ENCODE measurements at places on chromosomes 4 and X. TPM values are rescaled to one million over a fixed set of nuclear protein-coding genes. Genes with fewer than 3 reads are reported as not detected.

The HSD17B13 gene
- 0.16 TPM for total RNA-seq

The ZNF275 gene
- total RNA-seq, result 14.0 TPM

The UCP1 gene
- total RNA-seq, result not detected

DNA sequence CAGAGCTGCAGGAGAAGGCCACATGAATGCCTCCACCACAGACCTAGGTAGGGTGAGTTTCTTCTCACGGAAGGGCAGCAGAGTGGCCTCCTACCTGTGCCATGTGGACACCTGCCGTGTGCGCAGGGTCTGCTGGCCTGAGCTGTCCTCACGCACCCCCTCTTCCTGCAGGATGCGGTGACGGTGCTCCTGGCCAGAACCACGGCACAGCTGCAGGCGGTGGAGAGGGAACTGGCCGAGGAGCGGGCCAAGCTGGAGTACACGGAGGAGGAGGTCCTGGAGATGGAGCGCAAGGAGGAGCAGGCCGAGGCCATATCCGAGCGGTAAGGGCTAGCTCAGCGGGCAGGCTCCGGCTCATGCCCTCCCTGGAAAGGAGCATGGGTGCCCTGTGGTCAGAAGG, 28.4 kb upstream of the CLCN4 start:
- no peak for DNase-seq

The MAGEA1 gene
- not detected for total RNA-seq

The TCEAL9 gene
- total RNA-seq, result 90.1 TPM

GRCh38 chr4:41358647-41359421, 102.1 kb downstream of the UCHL1 start:
- no peak for DNase-seq

The TMEM255A gene
- total RNA-seq, result 0.16 TPM

DNA sequence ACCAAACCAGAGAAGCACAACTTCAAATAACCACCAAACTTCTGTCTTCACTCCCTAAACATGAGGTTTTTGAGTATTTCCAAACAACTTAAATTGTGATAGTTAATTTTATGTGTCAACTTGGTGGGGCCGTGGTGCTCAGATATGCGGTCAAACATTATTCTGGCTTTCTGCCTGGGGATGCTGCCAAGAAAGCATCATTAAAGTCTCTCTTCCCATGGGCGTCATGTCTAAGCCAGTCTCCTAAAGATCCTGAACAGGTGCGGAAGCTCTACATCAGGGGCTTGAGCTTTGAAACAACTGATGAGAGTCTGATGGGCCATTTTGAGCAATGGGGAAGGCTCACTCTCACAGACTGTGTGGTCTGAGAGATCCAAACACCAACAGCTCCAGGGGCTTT, 24.1 kb upstream of the SOD3 start:
- peak; percentile 10 for DNase-seq

- no peak for DNase-seq
Observed at GRCh38 chr4:81954271-81954670, 419.5 kb downstream of the HNRNPD start.

DNA sequence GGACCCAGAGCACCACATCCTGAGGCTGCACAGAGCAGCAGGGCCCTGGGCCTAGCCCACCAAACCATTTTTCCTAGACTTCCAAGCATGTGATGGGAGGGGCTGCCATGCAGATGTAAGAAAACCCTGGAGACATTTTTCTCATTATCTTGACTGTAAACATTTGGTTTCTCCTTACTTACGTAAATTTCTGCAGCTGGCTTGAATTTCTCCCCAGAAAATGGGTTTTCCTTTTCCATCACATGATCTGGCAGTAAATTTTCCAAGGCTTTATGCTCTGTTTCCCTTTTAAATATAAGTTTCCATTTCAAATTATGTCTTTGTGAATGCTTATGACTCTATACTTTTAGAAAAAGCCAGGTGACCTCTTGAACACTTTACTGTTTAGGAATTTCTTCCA, 945.9 kb upstream of the NDST4 start:
- no peak for DNase-seq

- DNase-seq, result no peak
Observed at GRCh38 chr4:150104404-150105027, 26.3 kb downstream of the DCLK2 start.

The TSPAN7 gene
- total RNA-seq, result 0.40 TPM

- DNase-seq, result no peak
Observed at GRCh38 chr4:176451443-176451842, 131.7 kb downstream of the SPCS3 start.

- DNase-seq, result no peak
Observed at GRCh38 chr4:137333031-137333430, 199.3 kb downstream of the PCDH18 start.

DNA sequence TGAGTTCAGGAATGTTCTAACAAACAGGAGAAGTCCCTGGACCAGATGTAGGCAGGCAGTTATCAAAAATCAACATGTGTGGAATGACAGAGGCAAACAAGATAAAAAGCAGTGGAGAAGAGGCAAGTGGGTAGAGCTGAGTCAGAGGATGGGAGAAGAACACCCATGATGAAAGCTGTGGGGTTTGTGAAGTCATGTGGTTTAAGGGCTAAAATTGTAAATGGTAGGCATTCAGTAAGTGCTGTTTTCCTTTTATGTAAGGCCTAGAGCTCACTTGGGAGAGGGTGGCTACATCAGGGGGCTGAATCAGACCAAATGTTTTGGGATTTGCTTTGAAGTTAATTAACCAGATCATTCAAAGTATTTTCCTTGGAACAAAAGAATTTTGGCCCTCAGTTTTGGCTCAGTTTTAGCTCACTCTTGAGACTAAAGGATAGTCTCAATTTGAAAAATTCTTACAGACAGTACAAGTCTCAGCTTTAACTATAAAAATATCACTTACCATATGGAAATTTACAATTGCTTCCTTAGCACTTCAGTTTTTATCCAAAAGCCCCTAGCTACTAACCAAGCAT, 114.5 kb upstream of the PCDH7 start:
- DNase-seq, result no peak

The PASD1 gene
- not detected for total RNA-seq

GRCh38 chr4:78032446-78032845, 24.7 kb upstream of the FRAS1 start:
- no peak for DNase-seq

- DNase-seq, result no peak
Observed at GRCh38 chr4:15684498-15684897, 2.9 kb downstream of the FAM200B start.

The ZNF185 gene
- total RNA-seq, result 8.0 TPM

All from osteocyte (in vitro differentiated cells).